Activated naive CD4-positive, alpha-beta T cell treated with Interleukin-2 at 50 U/mL for 16 hours (primary cell): ENCODE measurements at places on chromosomes 5 and 9.

- DNase-seq, result no peak
These were observed 598 bp upstream of the TMED7 start for GRCh38 chr5:115626445-115626823.

- DNase-seq, result no peak
These were observed 669.7 kb upstream of the RGMB start for GRCh38 chr5:98103807-98104206.

- no peak for DNase-seq
These were observed 96.4 kb upstream of the TAF11L2 start for GRCh38 chr5:17401470-17402288.

DNA sequence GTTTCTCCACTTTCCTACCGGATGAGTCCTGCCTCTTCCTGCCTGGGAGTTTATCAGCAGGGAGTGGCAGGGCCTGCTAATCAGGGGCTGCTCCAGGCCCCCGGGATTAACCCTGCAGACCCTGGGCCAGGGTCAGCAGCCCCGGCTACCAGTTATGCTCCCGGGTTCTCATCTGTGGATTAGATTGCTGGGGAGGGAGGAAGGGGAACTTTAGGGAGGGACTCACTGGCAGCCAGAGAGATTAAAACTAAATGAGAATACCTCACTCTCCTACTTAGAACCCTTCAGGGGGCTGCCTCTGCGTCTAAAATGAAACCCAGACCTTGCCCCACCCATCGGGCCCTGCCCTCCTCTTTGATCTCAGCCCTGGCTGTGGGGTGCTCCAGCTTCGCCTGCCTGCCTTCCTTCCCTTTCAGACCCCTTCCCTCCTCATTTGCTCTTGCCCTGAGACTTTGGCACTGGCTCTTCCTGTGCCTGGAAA lies 130.5 kb upstream of the HAND1 start:
- no peak for DNase-seq
